ENCODE measurements at places on chromosomes 6 and 20. TPM values are rescaled to one million over a fixed set of nuclear protein-coding genes. Genes with fewer than 3 reads are reported as not detected.
A peak's percentile ranks its signal among the peaks of the same experiment; 100 is the strongest.

The PLN gene
- total RNA-seq: not detected

DNA sequence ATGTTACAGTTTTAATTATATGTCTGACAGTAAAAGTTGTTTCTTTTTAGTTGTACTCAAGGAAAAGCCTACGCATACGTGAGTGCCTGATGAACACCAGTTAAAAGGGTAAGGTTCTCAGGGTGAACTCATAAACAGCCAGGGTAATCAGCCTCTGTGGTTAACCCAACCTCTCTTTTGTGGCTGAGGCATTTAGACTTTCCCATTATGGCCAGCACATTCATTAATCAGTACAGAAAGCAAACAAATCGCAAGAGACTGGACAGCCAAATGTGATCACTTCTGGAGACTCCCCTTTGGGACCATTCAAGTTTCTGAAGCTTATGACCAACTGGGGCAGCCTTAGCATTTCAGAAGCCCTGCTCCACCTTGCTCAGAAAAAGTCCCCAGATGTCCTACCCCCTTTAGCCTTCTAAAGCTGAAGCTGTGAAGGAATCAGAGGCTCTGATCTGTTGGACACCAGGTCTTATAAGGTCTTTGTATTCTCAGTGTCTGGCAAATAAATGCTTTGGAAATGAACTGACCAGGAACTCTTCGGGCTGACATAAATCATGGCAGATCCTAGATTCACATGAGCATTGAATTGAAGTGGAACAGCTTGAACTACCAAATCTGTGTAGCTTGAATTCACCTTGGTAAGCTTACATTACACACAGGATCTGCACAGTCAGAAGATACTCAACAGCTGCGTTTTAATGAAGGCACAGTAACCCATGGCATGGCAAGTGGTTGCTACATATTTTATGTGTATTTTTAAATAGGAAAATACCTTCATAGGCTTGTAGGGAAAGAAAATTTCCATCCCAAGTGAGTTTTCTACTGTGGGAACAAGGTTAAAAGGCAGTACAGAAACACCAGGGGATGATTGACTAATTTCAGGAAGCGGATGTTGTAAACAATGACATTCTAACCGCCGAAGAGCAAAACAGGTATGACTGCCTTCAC, 18.7 kb downstream of the IL20RA start:
- H3K4me3 ChIP-seq: no peak overlapping the region
- no peaks in the 10 kb centered on the region for H3K27me3 ChIP-seq
- H3K4me1 ChIP-seq: no peaks in the 10 kb centered on the region
- H3K27ac ChIP-seq: no peak overlapping the region
- no peaks in the 10 kb centered on the region for H3K36me3 ChIP-seq
- DNase-seq: no peak

DNA sequence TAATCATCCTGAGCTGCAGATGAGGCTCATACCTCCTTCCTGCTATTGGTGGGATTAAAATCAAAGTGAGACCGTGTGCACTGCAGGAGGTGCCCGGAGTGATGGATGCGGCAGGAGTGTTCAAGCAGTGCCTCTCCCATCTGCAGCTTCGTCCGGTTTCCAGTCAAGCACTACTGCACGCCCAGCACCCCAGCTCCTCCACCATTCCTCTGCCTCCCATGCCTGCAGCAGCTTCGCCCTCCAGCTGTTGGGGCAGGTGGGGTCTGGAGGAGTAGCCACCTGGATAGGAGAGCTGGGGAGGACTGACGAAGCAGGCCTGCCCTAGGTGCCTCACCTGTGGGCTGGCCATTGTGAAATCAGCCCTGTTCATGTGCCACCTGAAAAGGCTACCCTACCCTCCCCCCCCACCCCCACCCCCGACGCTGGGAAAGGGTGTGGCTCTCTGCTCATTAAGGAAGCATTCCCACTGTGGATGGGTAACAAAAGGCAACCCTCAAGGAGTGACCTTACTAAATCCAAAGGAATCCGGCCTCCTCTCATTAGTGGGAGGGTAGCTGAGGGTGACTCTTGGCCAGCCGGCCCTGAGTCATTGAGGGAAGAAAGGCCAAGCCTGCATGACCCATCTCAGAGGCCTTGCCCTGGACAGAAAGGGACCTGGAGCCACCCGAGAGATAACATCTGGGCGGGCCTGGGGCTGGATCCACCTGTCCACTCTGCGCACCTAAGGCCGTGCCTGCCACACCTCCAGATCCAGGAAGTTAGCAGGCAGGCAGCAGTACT, 115.9 kb upstream of the ARMC2 start:
- H3K4me3 ChIP-seq: no peak overlapping the region
- H3K27me3 ChIP-seq: no peaks in the 10 kb centered on the region
- DNase-seq: no peak
- H3K4me1 ChIP-seq: peaks cover 18% of the 10 kb centered on the region
- H3K27ac ChIP-seq: no peak overlapping the region

The RIPOR3 gene
- not detected for total RNA-seq

DNA sequence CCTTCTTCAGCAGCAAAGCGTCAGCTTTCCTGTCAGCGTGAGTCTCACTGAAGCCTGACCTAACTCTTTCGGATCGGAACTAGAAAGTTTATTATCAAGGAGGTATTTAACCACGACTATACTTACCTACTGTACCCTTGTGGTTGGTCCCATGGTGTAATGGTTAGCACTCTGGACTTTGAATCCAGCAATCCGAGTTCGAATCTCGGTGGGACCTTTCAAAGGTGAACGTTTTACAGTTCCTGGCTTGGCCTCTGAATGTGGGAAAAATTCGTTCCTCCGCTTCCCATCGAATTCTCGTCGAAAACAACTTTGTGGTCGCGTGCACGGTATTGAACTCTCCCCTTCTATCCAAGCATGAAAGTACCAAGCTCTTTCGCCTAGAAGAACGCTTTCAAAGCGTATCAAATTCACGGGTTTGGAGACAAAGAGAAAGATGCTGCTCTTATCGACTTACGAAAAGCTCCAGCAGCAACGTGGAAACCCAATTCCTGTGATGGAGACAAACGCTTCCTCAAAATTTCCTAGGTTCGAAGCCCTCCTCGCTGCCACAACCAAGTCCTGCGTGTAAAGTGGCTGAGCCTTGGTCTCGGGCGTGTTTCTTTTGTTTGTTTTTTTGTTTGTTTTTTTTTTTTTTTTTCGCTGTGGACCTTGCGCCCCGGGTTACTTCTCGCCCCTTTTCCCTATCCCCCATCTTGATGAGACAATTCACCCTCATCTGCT, 63.7 kb downstream of the GPX5 start:
- H3K27ac ChIP-seq: no peak overlapping the region
- no peak overlapping the region for H3K4me3 ChIP-seq
- no peaks in the 10 kb centered on the region for H3K27me3 ChIP-seq
- DNase-seq: peak; percentile 85
- no peaks in the 10 kb centered on the region for H3K36me3 ChIP-seq
- peaks cover 30% of the 10 kb centered on the region for H3K4me1 ChIP-seq

DNA sequence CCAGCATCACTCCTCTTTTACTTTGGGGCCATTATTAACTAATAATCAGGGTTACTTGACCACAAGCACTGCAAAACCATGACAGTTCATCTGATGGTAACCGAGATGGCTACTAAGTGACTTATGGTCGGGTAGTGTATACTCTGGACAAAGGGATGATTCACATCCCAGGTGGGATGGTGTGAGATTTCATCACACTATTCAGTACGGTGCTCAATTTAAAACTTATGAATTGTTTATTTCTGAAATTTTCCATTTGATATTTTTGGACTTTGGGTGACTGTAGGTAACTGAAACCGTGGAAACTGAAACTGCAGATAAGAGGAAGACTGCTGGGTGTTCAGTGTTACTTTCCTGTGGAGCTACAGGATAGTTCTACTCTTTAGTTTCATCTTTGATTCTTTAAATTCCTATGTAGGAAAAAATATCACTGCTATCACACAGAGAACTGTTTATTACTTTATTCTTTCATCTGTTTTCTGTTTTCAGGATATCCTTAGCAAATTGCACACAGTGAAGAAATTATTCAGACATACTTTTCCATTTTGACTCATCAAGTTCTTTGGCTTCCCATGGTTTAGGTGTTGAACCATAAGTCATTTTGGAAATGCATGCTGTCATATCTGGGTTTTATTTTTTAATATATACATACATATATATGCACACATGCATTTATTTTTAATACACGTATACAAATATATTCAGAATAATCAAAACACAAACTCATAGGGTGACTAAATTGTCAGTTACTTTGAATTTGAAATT, 59.1 kb upstream of the C20orf144 start:
- peak overlapping the region; percentile 48 for H3K27ac ChIP-seq
- peaks cover 29% of the 10 kb centered on the region for H3K36me3 ChIP-seq
- H3K4me1 ChIP-seq: peaks cover 72% of the 10 kb centered on the region
- no peak overlapping the region for H3K4me3 ChIP-seq
- DNase-seq: no peak
- no peaks in the 10 kb centered on the region for H3K27me3 ChIP-seq

DNA sequence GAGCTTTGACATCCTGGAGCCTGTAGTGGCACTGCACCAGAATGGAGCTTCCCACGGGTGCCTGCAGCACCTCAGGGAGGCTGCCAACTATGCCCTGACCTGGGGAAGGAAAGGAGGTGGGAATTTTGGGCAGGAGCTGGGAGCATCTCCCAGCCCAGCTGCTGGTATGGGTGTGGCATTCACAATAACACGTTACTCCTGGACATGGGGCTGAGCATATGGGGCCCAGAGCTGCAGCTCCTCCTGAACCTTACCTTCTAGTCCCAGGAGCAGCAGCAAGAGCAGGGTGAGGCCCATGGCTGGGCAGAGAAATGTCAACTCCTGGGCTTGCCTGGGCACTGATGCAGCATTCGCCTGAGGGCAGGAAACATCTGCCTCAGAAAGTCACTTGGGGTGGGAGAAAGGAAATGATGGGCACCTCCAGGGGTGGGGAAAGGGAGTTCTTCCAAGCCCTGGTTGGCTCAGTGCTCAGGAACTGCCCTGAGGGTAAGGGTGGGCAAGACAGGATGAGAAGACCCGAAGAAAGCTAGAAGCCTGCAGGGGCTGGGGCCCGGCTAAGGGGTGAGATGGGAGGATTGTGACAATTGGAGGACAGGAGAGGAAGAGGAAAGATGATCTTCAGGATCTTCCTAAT, at the start of gene TREML1:
TSS of gene TREML1 (minus strand) at position 356 of the 634 bp plus-strand sequence. CDS start at position 297, 59 bp downstream.
- DNase-seq: no peak
- no peaks in the 10 kb centered on the region for H3K27me3 ChIP-seq
- no peaks in the 10 kb centered on the region for H3K36me3 ChIP-seq
- no peak within 1 kb of the TSS for H3K4me3 ChIP-seq

DNA sequence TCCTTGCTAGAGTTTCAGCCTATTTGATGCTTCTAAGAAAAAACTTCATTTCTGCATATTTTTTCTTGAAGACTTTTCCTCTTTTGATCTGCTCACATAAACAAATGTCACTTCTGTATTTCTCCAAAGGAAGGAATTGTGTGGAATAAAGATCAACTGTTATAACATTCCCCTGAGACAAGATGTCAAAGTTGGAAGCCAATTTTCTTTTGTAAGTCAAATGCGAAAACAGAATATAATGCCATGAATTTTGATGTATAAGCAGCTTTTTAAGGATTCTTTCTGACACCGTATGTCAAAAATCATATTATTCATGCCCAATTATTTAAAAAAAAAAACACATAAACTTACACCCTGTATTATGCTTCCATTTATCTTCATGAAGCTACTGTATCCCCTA, 70.3 kb upstream of the NHSL1 start:
- no peak overlapping the region for H3K4me3 ChIP-seq
- no peak overlapping the region for H3K27ac ChIP-seq
- H3K4me1 ChIP-seq: no peaks in the 10 kb centered on the region
- no peaks in the 10 kb centered on the region for H3K27me3 ChIP-seq
- DNase-seq: no peak

DNA sequence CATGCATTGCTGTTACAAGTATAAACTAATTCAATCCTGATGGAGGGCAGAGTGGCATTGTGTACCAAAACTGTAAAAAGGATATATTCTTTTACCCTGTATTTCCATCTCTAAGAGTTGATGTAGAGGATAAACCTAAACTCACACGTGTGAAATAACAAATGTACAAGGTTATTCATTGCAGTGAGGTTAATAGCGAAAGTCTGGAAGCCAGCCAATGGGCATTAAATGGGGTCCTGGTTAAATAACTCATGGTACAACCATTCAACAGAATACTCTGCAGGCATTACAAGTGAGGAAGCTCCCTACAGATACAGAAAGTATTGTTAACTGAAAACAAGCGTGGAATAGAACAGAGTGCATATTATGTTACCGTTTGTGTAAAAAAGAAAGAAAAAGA, 56.9 kb downstream of the BCAS1 start:
- no peaks in the 10 kb centered on the region for H3K4me1 ChIP-seq
- no peak overlapping the region for H3K4me3 ChIP-seq
- H3K27me3 ChIP-seq: no peaks in the 10 kb centered on the region
- no peaks in the 10 kb centered on the region for H3K36me3 ChIP-seq
- no peak overlapping the region for H3K27ac ChIP-seq
- no peak for DNase-seq

- no peaks in the 10 kb centered on the region for H3K36me3 ChIP-seq
- no peak overlapping the region for H3K4me3 ChIP-seq
- H3K27me3 ChIP-seq: peaks cover 5% of the 10 kb centered on the region
- H3K27ac ChIP-seq: no peak overlapping the region
- no peaks in the 10 kb centered on the region for H3K4me1 ChIP-seq
- DNase-seq: peak; percentile 45
Observed at GRCh38 chr20:57147185-57147584, 119.3 kb downstream of the BMP7 start.

The SIRPB1 gene
- 0.18 TPM for total RNA-seq

The ZSCAN16 gene
- total RNA-seq: 5.9 TPM

DNA sequence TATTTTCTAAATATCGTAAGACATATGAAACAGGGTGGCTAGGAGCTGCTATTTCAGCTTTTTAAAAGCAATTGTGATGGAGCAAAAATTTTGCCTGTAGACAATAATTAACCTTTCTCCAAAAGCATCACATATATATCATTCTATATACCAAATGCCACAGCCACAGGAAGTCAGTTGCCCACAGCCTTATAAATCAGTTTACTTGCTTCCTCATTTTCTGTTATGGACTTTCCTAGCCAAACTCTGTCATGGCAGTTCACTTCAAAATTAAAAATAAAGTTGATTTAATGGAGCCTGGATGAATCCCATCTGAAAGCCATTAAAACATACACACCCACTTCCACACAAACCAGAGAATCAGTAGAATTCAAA, 93.4 kb upstream of the NHSL1 start:
- H3K36me3 ChIP-seq: no peaks in the 10 kb centered on the region
- no peaks in the 10 kb centered on the region for H3K27me3 ChIP-seq
- no peak overlapping the region for H3K27ac ChIP-seq

- H3K27me3 ChIP-seq: no peaks in the 10 kb centered on the region
- H3K36me3 ChIP-seq: no peaks in the 10 kb centered on the region
- peak overlapping the region; percentile 80 for H3K4me3 ChIP-seq
- peaks cover 43% of the 10 kb centered on the region for H3K4me1 ChIP-seq
Observed at GRCh38 chr6:135181333-135182070, 394 bp downstream of the MYB start.

The TTK gene
- total RNA-seq: 28.0 TPM

The HLA-DRB5 gene
- total RNA-seq: 445 TPM
